ENCODE measurements at places on chromosomes 11 and 22.

- no peak for DNase-seq
Observed at GRCh38 chr11:124759266-124760204, 2.6 kb downstream of the ESAM start.

GRCh38 chr22:38465673-38466490 is 2.0 kb upstream of the KDELR3 start:
- DNase-seq = no peak

GRCh38 chr11:17646451-17647145 is 72.8 kb upstream of the MYOD1 start:
- DNase-seq = no peak

DNA sequence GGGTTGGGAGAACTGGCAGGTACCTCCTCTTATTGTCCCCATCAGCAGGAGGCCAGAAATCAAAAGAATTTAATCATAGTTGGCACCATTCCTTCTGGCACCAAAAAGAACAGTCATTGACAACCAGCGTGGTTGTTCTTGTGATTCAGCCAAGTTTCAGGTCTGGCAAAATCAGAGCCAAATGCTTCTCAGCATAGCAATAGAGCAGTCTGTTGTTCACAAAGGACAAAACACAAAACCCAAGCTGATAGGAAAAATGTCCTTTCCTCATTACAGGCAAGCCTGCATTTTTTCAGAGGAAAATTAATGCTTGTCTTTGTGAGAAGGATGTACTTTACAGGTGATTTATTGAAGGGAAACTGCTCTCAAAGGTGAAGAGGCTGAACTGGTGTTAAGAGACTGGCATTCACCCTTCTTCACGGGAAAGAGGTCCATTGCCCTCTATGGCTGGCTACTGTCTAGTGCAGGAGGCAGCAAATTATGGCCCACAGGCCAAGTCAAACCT is 241.8 kb upstream of the ARHGAP42 start:
- DNase-seq = no peak

GRCh38 chr22:17786435-17787161 is 12.3 kb upstream of the BID start:
- no peak for DNase-seq

DNA sequence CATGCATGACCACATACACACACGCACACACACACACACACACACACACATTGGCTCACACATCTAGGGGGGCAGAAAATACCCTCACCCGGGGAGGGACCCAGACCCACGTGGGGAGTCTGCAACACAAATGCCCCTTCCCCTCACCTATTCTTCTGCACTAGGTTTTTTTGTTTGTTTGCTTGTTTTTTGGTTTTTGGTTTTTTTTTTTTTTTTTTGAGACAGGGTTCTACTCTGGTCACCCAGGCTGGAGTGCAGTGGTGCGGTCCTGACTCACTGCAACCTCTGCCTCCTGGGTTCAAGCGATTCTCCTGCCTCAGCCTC is 28.4 kb downstream of the WEE1 start:
- no peak for DNase-seq

- no peak for DNase-seq
Observed at GRCh38 chr11:47408598-47409439, 429 bp downstream of the SLC39A13 start.

DNA sequence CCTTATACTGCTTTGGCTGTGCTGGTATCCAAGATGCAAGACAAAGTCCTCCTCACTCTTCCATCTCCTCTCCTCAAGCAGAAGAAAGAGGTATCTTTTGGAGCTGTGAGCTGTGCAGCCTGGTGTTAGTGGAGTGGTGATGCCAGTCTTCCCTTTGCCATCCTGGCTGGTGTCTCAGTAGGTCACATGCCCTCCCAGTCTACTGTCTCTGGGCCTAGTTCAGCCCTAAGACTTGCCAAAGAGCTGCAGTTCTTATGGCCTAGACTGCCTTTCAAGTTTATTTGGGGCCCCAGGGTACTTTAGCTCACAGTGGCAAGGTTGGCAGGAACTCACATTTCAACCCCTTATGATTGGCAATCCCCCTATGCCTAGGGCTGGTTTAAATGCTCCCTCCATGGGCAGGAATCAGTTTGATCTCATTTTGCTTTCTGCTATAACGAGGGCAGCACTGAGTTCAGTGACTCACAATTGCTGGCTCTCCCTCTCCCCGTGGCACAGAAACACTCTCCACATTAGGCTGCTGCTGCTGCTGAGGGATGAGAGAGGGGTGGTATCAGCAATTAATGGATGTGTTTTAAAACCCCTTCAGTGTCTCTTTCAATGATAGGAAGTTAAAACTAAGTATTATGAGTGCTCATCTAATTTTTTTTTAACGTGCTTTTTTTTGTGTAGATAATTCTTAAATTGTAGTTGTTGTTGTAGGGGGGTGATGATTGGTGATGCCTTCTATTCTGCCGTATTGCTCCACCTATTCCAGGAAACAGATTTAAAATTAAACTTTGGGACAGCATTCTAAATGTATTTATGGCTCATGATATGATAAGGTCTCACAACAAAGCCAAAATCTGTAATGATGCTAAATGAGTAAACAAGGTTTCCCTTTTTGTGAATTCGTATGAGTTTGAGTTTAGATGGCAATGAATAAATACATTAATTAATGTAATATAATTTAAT is 1295.0 kb downstream of the JRKL start:
- no peak for DNase-seq

DNA sequence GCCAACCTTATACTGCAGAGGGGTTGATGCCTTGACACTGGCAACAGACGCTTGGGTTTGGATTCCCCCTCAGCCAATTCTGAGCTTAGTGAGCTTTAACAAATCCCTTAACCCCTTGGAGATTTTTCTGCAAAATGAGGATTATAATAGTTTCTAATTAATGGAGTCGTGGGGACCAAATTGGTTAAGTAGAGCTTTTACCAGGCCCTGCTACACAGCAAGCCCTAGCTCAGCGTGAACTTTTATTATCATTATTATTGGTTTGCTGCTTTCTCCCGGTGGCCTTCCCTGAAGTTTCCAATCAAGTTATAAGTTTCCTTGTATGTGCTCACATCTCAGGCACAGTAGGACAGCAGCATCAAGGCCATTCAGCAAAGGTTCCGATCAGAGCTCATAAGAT is 156.6 kb upstream of the GUCY1A2 start:
- no peak for DNase-seq

DNA sequence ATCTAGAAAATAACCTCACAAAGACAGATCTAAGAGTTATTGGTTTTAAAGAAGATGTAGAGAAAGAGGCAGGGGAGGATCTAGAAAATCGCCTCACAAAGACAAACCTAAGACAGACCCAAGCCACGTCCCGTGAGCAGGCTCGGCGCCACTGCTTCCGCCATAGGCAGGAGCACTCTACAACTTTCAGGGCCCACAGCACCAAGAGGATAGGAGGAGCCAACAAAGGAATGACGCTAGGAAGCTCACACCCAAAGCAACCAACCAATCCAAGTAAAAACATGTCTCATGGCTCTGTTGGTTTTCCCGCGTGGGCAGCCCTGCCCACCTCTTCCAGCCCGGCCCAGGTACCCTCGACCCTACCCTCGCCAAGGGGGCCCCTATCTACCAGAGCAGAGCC is 4167.4 kb upstream of the OR11H1 start:
- DNase-seq = no peak

DNA sequence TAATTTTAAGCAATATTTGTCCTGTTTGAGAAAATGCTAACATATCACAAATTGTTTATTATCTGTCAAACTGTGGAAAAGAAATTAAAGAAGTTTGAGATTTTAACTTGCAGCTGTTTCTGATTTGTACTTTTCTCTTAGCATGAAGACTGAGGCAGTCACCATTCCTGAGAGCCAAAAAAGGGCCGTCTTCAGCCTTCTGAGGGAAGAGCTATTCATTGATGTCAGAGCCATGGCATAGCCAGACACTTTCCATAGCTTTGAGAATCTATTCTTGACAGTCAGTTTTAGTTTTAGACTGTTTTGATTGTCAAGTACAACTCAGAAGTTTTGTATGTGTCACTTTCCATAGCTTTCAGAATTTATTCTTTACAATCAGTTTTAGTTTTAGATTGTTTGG is 32.1 kb downstream of the YAP1 start:
- no peak for DNase-seq

- DNase-seq = no peak
Observed at GRCh38 chr11:34317036-34317360, 40.8 kb downstream of the ABTB2 start.

GRCh38 chr11:81707881-81708280 is 1025.8 kb downstream of the FAM181B start:
- no peak for DNase-seq

- DNase-seq = no peak
Observed at GRCh38 chr11:64608046-64608445, 17.0 kb downstream of the SLC22A12 start.

DNA sequence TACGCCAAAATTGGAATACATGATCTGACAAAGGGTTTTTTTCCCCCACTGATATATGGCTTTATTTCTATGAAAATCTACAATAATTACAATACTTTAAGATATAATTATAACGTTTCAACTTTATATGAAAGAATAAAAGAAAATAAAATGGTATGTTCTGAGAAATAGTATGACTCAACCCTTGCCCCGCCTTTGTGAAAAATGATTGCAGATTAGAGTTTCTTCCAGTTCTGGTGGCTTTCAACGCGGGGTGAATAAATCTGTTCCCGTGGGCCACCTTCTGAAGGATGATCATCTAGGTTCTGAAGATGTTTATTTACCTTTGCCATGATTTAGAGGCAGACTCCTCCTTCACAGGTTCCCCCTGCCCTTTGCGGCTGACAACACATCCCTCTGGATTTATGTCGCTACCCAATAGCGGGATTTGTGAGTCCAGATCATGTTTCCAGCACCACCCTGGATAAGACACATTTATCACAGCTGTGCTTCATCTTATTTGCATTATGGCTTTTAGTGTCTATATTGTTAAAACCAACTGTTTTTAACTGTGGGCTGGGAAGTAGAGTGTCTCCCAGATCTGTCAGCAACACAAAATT is 607.0 kb upstream of the KIRREL3 start:
- DNase-seq = no peak

DNA sequence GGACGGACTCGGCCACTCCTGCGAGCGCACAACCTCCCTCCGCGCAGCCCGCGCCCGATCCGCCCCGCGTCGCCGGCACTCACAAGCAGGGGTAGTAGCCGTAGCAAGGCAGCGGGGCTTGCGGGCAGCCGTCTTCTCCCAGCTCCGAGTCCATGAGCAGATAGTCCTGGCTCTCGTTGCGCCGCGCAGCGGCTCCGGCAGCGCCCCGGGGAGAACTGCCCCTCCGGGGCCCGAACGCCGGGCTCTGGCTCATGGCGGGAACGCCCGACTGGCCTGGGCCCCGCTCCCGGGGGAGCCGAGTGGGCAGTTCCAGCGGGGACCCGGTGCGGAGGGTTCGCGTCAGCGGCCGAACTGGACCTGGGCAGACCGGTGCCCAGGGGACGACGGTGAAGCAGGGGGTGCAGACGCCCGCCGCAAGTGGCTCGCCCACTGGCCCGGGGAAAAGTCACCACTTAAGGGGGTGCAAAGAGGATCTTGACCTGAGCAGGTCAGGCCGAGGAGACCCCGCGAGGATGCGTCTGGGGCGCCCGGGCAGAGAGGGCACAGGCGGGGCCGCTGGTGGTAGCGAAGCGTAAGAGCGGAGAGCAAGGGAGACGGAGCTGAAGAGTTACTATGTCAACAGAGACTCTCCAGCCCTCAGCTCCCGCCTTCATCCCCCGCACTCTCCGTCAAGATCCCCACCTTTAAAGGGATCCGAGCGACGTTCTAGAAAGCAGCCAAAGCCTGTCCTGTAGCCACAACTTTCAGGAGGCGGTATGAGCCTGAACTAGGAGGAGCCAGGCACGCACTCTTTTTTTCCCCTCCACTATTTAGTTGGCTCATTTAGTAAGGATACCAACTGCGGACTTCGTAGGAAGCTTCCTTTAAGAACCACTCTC is at the start of gene TRPC6:
Gene TRPC6 (minus strand): TSS at position 757 of the 878 bp plus-strand sequence. CDS start 504 bp downstream, at position 253.
- DNase-seq = no peak

DNA sequence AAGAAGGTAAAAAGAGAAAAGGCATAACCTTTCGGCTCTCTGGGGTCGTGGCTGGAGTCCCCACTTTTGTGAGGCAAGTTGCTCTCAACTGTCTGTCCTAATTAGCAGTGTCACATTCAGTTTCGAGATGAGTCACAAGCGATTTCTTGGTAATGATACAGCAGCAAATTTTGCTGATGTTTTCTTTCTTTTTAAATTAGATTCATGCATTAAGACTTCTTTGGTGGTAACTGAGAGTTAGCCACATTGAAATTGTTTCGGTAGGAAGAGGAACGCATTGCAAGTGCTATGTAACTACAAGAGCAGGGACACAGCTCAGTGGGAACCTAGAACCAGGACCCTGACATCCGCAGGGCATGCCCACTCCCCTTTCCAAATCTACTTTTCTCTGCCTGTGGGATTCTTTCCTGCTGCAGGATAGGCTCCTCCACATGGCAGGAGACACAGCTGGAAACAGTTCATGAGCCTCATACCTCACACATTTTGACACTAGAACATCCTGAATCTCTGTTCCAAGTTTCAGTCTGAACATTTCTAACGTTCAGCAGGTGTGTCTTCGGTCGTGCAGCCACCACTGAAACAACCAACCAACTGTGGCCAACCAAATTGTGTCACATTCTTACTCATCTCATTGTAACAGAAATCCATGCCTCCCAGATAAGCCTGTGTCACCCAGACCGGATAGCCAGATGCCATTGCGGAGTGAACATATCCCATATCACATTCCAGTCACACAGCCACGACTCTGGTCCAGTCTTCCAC is 987.6 kb downstream of the NTM start:
- no peak for DNase-seq

GRCh38 chr11:12797996-12798395 is 123.8 kb downstream of the TEAD1 start:
- no peak for DNase-seq

DNA sequence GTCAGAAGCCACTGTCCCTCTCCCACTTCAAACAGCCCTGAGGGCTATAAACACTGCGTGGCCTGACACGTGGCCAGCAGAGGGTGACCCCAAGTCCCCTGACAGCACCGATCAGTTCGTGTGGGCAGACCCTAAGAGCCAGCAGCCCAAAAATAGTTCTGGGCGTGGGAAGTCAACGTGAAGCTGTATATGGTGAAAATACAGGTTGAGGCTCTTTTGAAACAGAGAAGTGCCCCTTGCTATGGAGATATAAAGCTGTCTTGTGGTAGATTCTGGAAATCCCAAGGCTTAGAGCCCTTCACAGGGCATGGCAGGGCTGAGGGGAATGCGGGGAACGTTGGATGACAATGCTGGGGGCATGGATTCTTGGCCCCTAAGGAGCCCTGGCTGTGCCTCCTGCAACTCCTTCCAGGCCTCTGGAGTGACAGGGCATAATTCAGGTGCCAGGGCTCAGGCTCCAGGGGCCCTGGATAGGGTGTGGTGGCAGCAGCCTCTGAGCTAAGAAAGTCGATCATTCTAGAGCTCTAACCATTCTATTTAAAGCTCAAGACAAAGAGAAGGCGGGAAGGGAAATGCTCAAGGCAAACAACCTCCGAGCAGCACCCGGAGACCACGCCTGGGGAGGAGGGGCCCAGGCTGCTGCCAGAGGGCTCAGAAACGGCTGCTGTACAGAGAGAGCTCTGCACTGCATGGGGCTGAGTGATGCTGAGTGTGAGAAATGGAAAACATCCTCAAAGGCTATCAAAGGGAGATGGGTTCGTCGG is 60.4 kb upstream of the CD5 start:
- DNase-seq = no peak

Measured in sciatic nerve (tissue), 2 donors.